NT2/D1 (cell line): ENCODE measurements at places on chromosomes 1 and 21.

GRCh38 chr1:15657021-15657420, 27.1 kb upstream of the PLEKHM2 start:
- no peak for DNase-seq

GRCh38 chr1:160101037-160101716, 2.8 kb upstream of the IGSF8 start:
- peak; percentile 71 for DNase-seq

DNA sequence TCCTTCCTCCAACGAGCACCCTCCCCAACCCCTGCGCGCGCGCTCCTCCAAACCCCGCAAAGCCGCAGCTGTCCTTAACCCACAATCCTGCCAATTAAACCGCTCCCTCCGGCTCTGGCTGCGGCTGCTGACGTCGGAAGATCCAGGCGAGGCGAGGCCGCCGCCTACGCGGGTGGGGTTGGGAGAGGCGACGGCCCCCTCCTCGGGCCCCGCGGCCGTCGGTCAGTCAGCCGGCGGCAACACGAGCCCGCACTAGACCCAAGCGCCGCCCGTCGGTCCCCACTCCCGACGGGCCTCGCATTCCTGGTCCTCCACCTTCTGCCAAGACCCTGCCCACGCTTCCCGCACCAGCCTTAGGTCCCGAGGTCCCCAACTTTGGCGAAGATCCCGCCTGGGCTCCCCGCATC, 75.4 kb downstream of the VWA5B1 start:
- no peak for DNase-seq

- peak; percentile 40 for DNase-seq
Measured at GRCh38 chr1:153288634-153289275, 24.0 kb downstream of the PGLYRP3 start.
